ENCODE measurements at places on chromosomes 2 and 18.

GRCh38 chr2:75342504-75343175 is 143.3 kb upstream of the TACR1 start:
- peaks cover 11% of the 10 kb centered on the region for H3K4me1 ChIP-seq
- no peak overlapping the region for H3K27ac ChIP-seq
- no peak overlapping the region for H3K4me3 ChIP-seq
- no peaks in the 10 kb centered on the region for H3K27me3 ChIP-seq
- no peak for DNase-seq

DNA sequence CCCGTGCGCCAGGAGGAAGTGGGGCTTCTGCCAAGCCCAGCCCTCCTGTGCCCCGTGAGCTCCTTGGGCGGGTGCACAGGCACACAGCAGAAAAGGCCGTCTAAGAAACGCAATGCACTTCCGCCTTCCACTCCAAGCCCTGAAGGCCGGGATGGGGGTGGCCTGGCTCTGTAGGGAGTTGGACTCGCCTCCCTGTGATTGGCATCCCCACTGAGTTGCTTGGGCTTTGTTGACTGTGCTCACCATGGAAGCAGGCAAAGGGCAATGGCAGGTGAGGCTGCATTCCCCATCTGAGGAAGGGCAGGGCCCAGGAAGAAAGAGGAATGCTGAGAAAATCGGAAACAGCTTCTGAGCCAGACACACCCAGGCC is 66.8 kb downstream of the CRACDL start:
- peaks cover 8% of the 10 kb centered on the region for H3K4me1 ChIP-seq
- no peak overlapping the region for H3K4me3 ChIP-seq
- H3K36me3 ChIP-seq: no peaks in the 10 kb centered on the region
- H3K27ac ChIP-seq: no peak overlapping the region

- DNase-seq: peak; percentile 24
- no peak overlapping the region for H3K27ac ChIP-seq
- H3K27me3 ChIP-seq: no peaks in the 10 kb centered on the region
- no peak overlapping the region for H3K4me3 ChIP-seq
- no peaks in the 10 kb centered on the region for H3K36me3 ChIP-seq
- no peaks in the 10 kb centered on the region for H3K4me1 ChIP-seq
These were observed 264.0 kb upstream of the CXCR4 start for GRCh38 chr2:136381722-136382633.

DNA sequence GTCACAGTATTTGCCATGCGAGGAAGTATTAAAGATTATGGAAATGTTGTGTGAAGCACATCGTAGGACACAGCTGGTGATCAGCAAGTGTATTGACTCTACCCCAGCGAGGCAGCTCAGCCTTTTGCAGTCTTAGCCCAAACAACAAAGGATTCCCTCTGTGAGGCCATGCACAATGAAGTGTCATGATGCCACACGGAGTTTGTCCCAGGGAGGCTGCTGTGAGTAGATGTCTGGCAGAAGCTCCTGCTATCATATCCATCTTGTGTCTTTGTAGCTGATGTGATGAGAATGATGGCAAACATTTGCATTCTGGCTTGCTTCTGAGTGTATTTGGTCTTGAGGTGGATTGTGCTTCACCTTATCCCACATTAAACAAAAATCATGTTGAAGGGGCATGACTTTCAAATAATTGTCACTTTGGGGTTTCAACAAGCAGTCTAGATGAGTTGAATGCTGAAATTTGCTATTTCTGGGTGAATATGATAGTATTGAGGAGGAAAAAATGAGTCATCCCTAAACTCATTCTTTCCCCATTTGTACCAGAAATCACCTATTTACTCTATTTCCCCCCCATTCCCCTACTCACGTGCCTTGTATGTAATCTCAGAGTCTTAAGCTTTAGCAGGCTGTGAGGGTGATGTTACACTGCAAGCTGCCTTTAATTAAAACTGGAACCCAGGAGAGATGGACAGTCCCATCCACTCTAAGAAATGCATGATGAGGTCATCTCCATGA is 273.5 kb downstream of the RNF144A start:
- no peaks in the 10 kb centered on the region for H3K36me3 ChIP-seq
- no peak overlapping the region for H3K4me3 ChIP-seq
- H3K27ac ChIP-seq: no peak overlapping the region

DNA sequence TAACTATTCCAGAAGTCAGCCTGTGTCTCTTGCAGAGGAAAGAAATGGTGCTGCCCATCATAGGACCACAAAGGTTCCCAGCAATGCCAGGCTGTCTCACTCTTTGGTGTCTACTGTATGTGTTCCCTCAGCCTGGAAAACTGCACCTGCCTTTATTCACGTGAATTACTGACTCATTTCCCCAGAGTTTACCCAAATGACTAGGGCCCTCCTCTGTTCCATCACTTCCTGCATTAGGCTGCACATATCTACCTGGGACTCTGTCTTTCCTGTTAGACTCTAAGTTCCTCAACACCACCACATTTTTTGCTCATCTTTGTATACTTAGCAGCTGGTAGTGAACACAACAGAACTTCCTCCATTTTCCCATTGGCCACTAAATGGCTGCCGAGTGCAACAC is 188.3 kb downstream of the FHOD3 start:
- H3K27me3 ChIP-seq: no peaks in the 10 kb centered on the region
- H3K27ac ChIP-seq: no peak overlapping the region
- no peak overlapping the region for H3K4me3 ChIP-seq
- DNase-seq: no peak
- peaks cover 4% of the 10 kb centered on the region for H3K4me1 ChIP-seq
- no peaks in the 10 kb centered on the region for H3K36me3 ChIP-seq

DNA sequence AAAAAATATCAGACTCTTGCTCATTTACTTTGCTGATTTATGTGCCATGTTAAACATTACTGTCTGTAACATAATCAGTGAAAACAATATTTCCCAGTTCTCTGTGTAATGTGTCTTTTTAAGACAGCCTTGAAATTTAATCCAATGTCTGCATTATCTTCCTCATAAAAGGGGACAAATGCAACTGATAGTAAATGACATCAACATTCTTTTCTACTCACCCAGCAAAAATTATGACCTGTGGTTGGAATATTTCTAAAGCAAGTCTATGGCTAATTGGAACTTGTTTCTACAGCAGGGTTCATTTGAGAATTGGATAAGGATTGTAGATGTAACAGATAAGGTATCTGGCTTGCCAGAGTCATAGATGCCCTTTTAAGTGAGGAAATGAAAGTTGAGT is 34.8 kb downstream of the C1D start:
- DNase-seq: no peak
- no peak overlapping the region for H3K4me3 ChIP-seq
- H3K36me3 ChIP-seq: no peaks in the 10 kb centered on the region
- no peak overlapping the region for H3K27ac ChIP-seq
- no peaks in the 10 kb centered on the region for H3K27me3 ChIP-seq
- H3K4me1 ChIP-seq: no peaks in the 10 kb centered on the region

- no peak overlapping the region for H3K4me3 ChIP-seq
- no peaks in the 10 kb centered on the region for H3K36me3 ChIP-seq
- no peaks in the 10 kb centered on the region for H3K4me1 ChIP-seq
These were observed 146.8 kb downstream of the MTX2 start for GRCh38 chr2:176415937-176416499.

- no peak overlapping the region for H3K4me3 ChIP-seq
- DNase-seq: no peak
- no peaks in the 10 kb centered on the region for H3K27me3 ChIP-seq
- no peaks in the 10 kb centered on the region for H3K4me1 ChIP-seq
These were observed 307.5 kb downstream of the GULP1 start for GRCh38 chr2:188599140-188599539.

DNA sequence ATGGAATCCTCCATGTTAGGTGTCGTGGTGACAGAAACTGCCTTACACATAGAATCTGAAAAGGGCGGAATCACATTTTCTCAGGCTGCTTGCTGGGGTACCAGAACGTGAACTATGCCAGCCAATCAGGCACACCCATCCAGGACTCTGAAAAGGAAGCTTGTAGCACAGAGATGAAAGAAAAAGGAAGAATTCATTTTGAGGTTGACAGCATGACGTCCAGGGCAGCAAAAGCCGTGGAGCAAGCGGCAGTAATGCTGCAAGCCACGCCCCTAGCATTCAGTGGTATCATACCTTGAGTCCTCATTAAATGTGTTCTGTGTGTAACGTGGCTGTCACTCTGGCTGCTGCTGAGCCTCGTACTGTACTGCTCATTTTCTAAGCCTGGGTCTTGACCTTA is 304.0 kb downstream of the DYSF start:
- H3K4me1 ChIP-seq: no peaks in the 10 kb centered on the region
- no peak for DNase-seq
- H3K36me3 ChIP-seq: no peaks in the 10 kb centered on the region

All from H1 (cell line).